ENCODE measurements at places on chromosomes 3 and 15.
A peak's percentile ranks its signal among the peaks of the same experiment; 100 is the strongest.

- DNase-seq: no peak
- no peak overlapping the region for H3K4me3 ChIP-seq
- peaks cover 14% of the 10 kb centered on the region for H3K27me3 ChIP-seq
- H3K4me1 ChIP-seq: peaks cover 10% of the 10 kb centered on the region
- peaks cover 2% of the 10 kb centered on the region for H3K36me3 ChIP-seq
These were observed 122.7 kb downstream of the PLD1 start for GRCh38 chr3:171687581-171687980.

- no peak overlapping the region for H3K4me3 ChIP-seq
- no peaks in the 10 kb centered on the region for H3K36me3 ChIP-seq
- no peak overlapping the region for H3K27ac ChIP-seq
- DNase-seq: no peak
These were observed 196.4 kb downstream of the SUCNR1 start for GRCh38 chr3:152069871-152070270.

DNA sequence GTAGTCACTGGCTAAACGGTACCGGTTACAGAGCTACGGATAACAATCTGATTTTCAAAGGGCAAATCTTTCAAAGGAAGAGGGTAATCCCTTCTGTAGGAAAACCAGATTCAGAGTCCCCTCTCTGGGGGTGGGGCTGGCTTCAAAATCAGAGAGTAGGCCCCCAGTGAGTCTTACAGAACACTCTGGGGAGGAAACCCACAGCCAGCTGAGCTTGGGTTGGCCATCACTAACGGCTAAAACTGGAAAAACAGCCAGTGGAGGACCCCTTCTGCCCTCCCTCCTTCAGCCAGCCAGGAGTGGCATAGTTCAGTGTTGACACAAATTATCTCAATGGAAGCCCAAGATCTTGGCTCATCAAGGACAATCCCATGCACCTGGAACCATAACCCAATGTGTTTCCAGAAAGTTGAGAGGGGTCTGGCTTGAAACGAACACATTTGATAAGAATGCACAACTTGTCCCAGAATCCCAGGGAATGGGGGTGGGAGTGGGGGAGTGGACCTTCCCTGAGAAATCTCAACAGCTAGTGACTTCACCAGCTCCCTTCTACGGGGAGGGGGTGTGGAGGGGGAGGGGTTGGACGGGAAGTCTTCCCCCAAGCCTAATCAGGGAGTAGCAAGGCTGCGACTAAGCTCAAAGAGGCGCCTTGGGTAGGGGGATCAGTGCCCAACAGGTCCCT lies 1.0 kb downstream of the RASL12 start:
- H3K27me3 ChIP-seq: peaks cover 57% of the 10 kb centered on the region
- H3K27ac ChIP-seq: no peak overlapping the region
- no peak overlapping the region for H3K4me3 ChIP-seq
- no peak for DNase-seq
- no peaks in the 10 kb centered on the region for H3K36me3 ChIP-seq
- H3K4me1 ChIP-seq: peaks cover 2% of the 10 kb centered on the region

DNA sequence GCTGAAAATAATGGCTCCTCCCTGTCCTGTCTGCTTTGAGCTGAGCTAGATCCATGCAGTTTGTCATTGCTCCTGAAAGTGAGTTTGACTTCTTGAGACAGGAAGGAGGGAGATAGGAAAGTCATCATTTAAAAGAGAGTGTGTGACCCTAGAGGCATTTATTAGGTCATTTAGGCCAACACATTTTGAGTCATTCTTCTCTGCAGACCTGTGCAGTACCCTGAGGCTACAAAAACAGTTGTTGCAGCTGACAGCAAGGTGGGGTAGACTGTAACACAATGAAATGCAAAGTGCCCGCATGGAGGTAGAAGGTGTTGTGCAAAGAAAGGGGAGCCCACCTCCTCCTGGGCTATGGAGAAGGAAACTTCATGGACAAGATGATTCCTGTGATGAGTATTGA lies 102.8 kb upstream of the PFN2 start:
- no peak overlapping the region for H3K4me3 ChIP-seq
- peaks cover 23% of the 10 kb centered on the region for H3K27me3 ChIP-seq
- H3K36me3 ChIP-seq: no peaks in the 10 kb centered on the region
- no peak overlapping the region for H3K27ac ChIP-seq
- H3K4me1 ChIP-seq: no peaks in the 10 kb centered on the region
- DNase-seq: no peak

DNA sequence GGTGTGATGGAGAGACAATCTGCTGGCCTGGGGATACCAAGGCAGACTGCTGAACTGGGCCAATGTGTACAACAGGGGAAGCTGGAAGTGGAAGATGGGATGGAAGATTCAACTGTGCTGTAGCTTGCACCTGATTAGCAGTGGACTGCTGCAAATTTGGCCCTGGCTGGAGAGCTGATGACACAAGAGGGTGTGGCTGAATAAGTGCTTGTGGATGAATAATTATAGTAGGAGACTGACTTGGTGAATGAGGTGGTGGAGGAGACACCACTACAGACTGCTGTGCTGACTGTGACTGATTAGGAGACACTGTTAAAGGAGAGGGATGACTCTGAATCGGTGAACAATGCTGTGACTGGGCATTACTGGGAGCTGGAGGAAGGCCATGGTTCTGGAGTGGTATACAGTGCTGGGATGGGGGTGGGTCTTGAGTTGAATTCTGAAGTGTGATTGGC lies 52.5 kb downstream of the PHC3 start:
- H3K4me3 ChIP-seq: peak overlapping the region; percentile 2
- H3K27ac ChIP-seq: peak overlapping the region; percentile 78
- peaks cover 45% of the 10 kb centered on the region for H3K36me3 ChIP-seq
- H3K27me3 ChIP-seq: no peaks in the 10 kb centered on the region

Measured in activated CD8-positive, alpha-beta memory T cell treated with anti-CD3 and anti-CD28 coated beads, Interleukin-2, amount 10 ng/mL, durations not matched to agents 7 days and 5 days (primary cell).